ENCODE measurements at places on chromosomes 5 and 9.

DNA sequence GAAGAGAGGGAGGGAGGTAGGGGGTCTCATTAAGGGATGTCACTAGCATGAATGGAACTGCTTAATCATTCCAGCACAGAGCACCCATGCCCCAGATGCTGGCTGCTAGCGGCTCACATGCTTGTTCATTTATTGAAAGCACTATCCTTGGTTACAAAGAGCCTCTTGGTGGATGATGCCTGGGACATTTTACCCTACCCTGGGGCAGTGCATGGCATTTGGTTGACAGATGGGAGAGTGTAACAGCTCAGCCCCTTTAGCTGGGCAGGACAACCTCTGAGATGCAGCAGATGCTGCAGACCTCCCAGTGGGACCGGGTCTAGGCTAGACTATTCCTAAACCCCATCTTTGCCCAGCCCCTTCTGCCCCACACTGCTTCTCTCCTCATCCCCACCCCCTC is 46.9 kb upstream of the TCERG1 start:
- no peak for DNase-seq

GRCh38 chr9:5470816-5471215 is 20.5 kb downstream of the CD274 start:
- no peak for DNase-seq

DNA sequence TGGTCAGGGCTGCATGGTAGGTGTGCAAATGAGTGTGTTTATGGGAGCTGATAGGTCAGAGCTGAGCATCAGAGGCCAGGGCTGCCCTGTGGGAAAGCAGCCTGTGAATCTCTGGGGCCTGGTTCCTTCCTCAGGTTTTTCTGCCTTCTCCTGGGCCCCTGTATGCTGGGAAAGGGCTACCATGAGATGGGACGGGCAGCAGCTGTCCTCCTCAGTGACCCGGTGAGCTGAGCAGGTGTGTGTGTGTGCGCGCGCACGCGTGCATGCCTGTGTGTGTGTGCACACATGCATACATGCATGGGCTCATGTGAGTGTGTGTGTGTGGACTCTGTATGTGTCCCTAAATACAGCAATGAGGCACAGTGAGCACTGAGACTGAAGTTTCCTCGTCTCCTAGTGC is 2.3 kb downstream of the SLC4A9 start:
- no peak for DNase-seq

DNA sequence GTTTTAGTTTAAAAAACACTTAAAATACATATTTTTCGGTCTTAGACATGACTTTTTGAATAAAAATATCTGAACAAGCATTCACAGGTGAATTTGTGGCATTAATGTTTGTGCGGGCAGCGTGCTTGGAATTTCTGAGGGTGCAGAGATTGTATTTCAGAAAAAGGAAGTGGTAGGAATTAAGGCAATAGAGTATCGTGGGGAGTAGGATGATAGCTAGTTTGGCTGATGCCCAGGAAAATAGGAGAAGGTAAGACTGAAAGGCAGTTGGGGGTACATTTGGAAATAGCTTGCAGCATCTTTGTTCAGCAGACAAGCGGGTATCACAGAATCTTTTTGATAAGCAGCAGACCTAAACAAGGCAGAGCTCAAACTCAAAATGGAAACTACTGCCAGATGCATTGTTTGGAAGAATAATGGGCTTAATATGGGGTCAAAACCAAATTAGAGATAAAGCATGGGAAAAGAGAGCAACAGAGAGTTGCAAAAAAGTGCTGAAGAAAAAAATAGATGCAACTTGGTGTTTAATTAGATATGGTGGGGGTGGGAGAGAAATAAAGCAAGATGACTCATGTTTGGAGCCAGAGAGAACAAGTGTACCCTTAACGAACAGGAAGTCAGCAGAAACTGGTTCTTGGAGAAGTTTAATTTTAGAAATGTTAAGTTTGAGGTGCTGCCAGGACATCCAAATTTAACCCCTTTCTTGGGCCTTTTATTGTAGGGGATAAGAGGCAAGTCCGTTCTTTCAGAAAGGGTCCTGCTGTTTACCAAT is 85.7 kb upstream of the ARRDC3 start:
- DNase-seq = peak; percentile 35

- DNase-seq = no peak
Observed at GRCh38 chr5:43639566-43639965, 36.6 kb downstream of the NNT start.

DNA sequence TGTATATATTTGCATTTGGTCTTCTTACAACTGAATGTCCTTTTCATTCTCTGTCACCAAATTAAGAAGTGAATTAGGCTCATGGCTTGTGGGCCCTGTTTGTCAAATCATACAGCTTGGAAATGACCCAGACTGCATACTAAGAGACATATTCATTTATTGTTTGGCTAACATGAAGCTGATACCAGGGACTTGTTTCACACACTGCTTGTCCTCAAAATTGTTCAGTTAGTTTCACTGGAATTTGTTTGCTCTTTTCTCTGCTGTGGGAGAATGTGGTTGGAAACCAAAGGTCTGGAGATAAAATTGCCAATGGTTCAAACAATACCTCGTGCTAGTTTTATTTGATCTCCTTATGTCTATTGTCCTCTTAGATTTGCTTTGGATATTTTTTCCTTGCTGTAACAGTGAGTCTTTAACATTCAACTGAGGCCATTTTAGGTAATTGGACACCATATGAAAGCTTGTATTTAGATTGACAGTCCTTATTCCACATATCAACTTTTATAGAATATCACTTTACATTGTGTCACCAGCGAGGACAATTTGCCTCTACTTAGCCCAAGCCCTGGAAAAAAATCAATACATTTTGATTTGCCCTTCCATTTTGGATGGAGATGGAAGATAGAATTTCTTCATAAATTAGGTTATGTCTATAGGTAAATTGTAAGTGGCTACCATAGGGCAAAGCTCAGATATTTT is 144.3 kb upstream of the MTAP start:
- DNase-seq = no peak

DNA sequence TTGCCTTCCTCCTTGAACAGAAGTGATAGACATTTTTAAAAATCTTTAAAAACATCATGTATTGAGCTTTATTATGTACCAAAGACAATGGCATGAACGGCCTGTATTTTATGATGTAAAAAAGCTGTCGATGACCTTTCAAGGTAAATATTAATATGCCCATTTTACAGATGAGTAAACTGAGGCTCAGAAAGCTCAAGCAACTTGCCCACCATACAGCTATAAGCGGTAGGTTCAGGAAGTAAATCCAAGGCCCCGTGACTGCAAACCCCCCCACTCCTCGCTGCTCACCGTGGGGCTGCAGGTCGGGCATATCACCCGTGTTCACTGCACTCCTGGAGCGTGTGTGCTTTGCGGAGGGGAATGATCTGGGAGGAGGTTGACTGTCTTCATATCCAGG is 3.4 kb downstream of the PLPP7 start:
- DNase-seq = no peak

DNA sequence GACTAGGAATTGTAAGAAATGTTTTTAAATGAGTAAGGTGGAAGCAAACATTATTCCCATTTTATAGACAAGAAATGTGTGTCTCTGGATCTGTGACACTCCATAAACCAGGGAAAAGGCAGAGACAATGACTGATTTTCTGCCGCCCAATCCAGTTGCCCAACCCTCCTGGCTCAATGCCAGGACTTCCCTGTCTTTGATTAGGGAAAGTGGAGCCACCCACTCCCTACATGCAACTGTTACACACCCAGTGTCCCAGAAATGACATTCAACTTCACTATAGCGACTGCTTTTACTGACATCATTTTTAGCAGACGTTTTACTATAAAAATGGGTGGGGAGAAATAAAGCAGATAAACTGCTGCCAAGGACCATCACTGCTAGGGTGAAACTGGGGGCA is 79.7 kb downstream of the THBS4 start:
- DNase-seq = no peak

GRCh38 chr9:114653556-114654159 is 3.9 kb downstream of the TEX53 start:
- peak; percentile 84 for DNase-seq

GRCh38 chr5:122173474-122174415 is 44.4 kb downstream of the ZNF474 start:
- no peak for DNase-seq

DNA sequence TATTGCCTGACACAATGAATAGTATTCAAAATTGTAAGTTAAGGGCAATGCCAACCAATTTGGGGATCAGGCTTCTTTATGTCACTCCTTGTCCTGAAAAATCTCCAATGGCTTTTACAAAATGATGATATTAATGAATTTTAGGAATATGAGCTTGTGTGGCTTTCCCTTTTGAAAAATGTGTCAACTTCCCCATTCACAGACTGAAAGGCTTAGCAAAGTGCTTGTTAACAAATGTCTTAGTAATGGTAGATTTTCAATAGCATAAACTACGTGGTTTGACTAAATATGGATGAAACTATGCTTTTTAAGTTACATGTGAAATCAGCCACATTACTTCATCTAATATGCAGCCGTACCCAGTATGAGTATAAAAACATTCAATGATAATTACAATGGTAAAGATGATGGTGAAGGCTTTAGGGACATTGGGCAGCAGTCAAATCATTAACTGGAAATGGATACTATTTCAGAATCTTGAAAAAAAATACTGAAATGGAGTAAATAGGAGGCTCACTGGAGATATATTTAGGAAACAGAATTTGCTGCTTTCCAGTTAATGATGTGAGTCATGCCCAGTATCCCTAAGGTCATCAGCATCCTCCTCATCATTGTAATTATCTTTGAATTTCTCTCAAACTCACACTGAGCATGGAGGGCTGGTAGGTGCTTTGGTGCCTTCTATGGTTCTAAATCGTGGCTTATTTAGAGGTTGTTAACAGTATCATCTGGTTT is 113.3 kb upstream of the ZNF608 start:
- no peak for DNase-seq

DNA sequence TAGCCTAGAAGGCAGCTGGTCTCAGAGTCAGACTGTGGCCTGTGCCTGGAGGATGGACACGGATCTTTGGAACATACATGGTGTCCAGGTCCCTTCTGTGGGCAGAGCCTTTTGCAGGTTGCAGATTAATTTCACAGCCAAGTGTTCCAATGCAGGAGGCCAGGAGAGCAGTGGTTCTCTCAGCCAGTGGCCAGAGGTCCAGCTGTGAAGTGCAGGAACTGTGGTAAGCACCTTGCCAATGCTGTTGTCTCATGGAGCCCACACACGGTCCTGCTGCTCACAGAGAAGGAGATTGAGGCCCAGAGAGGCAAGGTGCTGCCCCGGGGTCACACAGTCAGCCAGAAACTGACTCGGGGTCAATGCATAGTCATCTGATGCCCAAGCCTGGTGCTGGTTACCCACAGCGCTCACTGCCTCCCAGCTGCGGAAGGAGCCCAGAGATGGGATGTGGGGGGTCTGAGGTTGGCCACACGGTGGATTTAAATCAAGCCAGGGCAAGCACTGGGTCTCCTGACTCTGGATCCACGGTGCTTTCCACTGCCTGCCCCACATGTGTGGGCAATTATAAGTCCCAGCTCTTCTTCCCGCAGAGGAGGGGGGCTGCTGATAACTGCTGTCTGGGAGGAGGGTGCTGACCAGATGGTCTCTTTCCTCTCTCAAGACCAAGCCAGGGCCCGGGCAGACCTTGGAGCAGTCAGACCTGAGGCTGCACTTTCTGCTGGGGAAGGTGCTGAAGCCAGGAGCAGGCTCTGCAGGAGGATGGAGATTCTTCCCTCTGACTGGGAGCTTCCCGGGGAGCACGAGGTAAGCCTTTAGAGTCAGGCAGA is 2.8 kb downstream of the PDGFRB start:
- no peak for DNase-seq

DNA sequence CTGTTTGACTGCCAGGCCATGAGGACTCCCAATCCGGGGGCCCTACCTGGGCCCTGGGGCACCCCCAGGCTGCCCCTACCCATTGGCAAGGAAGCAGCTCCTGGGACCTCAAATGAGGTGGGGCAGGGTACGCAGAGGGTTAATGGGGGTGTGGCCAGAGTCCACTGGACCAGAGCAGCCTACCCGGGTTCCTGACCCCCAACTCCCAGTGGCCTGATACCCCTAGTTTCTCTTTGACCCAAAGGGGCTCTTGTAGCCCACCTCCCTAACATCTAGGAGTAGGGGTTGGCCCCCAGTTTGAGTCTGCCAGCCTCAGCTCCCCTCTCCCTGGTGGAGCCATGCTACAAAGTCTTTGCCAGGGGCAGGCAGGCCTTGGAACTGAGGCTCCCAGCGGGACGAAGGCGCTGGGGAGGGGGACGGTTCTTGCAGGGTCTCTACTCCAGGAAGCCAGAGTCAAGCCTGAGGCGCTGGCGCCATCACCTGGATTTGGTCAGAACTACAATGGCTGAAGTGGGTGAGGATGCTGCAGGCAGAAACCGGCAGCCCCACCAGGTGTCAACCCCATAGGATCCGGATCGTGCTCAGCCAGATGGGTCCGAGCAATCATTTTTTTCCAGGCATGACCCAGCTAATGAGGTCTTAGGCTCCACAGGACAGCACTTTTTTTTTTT is 8.4 kb upstream of the CERCAM start:
- DNase-seq = peak; percentile 90

DNA sequence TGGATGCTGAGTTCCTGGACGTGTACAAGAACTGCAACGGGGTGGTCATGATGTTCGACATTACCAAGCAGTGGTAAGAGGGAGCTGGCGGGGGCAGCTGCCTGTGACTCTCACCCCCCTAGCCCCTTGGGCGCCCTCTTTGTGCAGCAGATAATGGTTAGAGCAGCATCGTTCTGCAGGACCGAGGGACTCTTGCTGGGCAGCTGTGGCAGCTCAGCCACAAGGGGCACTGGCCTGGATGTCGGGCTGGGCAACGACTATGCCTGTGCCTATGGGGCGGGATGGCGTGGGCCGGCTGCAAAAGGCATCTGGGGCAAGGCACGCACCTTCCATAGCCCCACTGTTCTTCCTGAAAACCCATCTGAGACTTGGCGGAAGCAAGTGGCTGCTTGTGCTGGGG is 12.9 kb upstream of the AJM1 start:
- no peak for DNase-seq

DNA sequence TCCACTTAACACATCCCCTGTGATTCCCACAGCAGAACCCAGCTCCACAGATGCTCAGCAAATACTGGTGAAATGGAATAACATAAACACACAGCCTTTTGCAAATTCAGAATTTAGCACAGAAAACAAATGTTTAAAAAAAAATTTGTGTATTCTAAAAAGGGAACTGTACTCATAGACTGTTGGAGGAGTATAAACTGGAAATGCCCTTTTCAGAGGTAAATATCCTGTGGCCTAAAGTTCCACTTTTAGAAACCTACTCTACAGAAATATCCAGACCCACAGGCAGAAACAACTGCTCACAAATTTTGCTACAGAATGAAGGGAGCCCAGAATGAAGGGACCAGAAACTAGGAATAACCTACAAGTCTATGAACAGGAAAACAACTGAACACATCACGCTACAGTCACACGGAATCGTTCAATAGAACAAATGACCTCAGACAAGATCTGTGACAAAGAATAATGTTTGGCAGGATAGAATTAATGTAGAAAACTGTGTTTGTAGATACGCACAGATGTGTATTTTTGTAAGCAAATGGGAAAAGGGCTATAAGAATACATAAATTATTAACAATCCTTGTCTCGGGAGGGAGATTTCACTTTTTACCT is 78.5 kb downstream of the SHB start:
- DNase-seq = peak; percentile 69

- no peak for DNase-seq
Observed at GRCh38 chr9:105332471-105332870, 88.0 kb downstream of the SLC44A1 start.
